ENCODE measurements at places on chromosomes 4 and X.
A peak's percentile ranks its signal among the peaks of the same experiment; 100 is the strongest.

DNA sequence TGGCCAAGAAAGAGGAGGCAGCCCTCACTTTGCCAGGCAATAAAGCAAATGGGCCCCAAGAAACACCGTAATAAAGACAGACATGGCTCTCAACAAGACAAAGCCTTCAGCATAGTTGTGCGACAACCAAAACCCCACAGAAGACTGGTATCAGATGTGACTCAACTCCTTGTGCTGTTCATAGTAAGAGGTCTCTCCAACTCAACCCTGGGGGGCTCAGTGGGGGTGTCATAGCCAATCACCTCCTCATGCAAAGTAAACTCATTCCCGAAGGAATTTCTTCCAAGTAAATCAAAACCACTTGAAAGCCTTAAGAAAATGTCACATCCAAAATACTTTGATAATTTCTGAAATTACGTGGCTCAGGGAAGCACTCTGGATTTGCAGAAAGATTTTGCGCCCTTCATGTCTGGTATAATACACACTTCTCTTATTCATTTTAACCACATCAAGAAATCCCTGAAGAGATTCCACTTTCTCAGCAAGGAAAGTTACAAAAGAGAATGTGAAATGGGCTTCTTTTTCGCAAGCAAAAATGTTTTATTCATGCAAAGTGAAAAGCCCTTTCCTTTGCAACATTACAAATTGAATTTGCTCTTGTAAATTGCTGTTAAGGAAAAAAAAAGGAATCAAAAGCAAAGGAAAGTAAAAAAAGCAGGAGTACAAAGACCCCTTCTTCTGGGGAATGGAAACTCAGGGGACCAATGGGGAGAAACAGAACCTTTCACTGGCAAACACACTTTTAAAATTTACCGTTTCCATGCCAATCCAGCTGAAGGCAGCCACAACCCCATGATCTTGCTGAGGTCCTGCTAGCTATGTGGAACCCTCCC lies 137.4 kb downstream of the NSUN7 start:
- no peak for DNase-seq

DNA sequence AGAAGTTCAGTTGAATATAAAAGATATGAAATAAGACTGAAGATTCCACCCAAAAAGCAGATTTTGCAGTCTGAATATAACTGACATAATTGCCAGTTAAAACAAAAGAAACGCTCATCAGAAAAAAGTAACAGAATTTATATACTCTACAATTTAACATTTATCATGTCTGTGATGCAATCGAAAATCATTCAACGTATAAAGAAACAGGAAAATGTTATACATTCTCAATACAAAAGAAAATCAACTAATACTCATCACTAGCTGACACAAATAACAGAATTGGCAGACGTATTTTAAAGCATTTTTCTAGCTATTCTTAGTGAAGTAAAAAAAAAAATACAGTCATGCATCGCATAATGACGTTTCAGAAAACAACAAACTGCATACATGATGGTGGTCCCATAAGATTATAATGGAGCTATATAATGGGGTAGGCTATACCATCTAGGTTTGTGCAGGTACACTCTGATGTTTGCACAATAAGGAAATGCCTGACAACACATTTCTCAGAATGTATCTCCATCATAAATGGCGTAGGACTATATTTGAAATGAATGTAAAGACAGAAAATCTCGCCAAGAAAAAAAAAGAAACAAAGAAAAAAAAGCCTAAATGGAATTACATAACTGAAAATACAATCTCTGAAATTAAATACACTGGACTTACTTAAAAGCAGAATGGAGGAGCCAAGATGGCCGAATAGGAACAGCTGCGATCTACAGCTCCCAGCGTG lies 34.3 kb downstream of the OR13H1 start:
- DNase-seq: no peak

GRCh38 chrX:13001097-13001496 lies 26.2 kb downstream of the TMSB4X start:
- no peak for DNase-seq

DNA sequence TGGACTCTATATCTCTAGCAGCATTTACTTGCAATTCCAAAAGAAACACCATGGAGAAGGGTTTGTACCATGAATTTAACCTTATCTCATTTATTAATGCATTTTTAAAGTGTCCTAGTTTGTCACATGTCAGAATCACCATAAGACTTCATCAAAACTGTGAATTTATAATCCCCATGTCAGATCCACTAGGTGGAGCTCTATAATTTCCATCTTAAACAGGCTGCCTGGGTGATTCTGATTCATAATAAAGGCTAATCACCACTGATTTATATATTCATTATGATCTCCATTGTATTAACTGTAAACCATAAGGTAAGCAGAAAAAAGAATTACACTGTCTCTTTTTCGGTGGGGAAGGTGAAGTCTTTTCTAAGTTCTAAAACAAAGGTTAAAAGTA lies 4.0 kb downstream of the TCEAL2 start:
- DNase-seq: no peak

DNA sequence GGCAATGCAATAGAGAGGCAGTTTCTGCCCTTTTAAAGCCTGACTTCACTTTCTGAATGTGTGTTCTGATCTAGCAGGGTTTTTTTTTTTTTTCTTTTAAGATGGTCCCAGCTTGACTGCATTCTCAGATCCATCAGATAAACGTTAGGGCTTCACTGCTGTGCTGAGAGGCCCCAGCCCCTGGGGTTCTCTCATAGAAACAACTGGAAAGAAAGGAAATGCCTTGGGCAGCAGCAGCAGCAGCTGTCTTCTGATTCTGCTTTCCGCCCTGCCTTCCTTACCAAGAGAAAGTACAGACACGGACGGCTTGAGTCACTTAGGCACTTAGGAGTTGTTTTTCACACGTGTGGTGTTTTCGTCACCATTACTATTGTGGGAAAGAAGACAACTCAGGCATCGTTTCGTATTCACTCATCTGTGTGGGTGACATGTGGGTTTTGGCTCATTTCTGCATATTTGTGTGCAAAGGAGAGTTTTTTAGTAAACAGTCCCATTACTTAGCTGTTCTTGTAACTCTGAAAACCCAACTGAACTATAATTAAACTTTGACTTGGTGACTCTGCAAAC lies 172.0 kb downstream of the PTTG2 start:
- peak; percentile 62 for DNase-seq

DNA sequence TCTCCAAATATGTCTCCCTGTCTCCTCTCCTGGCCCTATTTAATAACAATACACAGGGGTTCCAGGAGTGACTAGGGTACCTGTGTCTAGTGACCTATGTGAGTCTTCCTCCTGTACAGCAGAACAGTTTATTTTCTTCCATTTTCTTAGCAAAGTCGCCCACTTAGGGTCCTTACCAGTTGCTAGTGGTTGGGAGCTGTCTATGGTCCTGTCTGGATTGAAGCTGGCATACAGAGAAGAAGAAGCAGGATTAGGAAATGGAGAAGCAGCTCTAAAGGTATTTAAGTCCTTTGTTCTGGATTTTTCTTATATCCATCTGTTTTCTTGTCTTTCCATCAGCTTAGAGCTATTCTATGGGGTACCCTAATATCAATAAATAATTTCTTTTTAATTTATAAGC lies 587.1 kb upstream of the CPEB2 start:
- DNase-seq: no peak

- no peak for DNase-seq
These were observed 16.4 kb upstream of the DYNLT3 start for GRCh38 chrX:37863728-37864127.

DNA sequence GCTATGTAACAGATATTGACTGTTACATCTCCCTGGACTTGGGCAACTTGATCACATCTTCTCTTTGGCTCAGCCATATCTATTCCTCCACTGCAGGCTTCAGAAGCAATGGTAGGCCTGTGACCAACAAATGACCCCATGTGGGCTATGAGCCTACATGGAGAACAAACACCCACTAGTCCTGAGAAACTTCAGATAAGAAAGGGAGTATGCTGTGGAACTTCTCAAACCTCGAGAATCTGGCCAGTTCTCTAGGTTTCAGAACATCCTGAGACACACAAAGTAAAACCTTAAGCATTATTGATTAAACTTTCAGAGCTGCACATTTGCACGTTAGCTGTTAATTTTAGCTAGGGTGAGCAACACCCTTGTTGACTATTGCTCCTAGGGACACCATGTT lies 16.3 kb downstream of the RBMX2 start:
- no peak for DNase-seq

Measured in stimulated activated CD4-positive, alpha-beta T cell treated with anti-CD3 and anti-CD28 coated beads, Interleukin-1b, Interleukin-23, amount 100 ng/mL, for 4 hours (primary cell).